ENCODE measurements at places on chromosomes 2 and 18. TPM values are rescaled to one million over a fixed set of nuclear protein-coding genes. Genes with fewer than 3 reads are reported as not detected.

Gene MAPK4
- total RNA-seq = not detected

Gene SLC11A1
- total RNA-seq = 0.12 TPM

Gene DCDC2C
- not detected for total RNA-seq

Gene RALBP1
- total RNA-seq = 60.5 TPM

Gene MAPRE2
- total RNA-seq = 19.0 TPM

Gene LRRTM4
- not detected for total RNA-seq

Gene YES1
- total RNA-seq = 137 TPM

Gene BUB1
- total RNA-seq = 9.5 TPM

Gene PMAIP1
- 1.4 TPM for total RNA-seq

Gene LRRC30
- total RNA-seq = not detected

All from smooth muscle cell of the coronary artery (primary cell).